Naive B cell (primary cell): ENCODE measurements at places on chromosomes 4 and X. TPM values are rescaled to one million over a fixed set of nuclear protein-coding genes. Genes with fewer than 3 reads are reported as not detected.
A peak's percentile ranks its signal among the peaks of the same experiment; 100 is the strongest.

DNA sequence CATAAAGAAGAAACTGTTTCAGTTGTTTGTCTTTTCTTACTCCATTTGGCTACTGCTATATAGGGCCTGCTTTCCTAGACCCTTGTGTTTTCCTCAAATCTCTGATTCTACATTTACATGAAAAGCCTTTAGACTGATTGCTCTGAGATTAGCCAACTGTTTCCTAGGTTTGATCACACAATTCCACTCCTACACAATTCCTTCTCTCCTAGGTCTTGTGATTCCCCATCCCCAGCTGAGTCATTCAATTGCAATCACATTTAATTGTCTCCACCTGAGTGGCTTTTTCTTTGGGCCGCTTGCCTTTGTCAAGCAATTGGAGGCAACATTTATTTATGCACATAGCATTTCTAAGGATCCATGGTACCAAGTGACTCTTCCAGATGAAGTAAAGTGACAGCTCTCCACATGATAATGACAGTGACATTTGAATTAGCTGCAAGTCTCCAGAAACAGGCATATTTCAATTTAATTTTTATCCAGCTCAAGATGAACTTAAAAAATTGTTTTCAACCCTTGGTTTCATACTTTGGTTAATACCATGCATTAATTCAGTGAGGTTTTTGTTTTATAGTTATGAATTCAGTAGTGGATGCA is 35.8 kb downstream of the ATXN3L start:
- H3K27ac ChIP-seq = peak overlapping the region; percentile 85
- no peaks in the 10 kb centered on the region for H3K36me3 ChIP-seq
- peaks cover 3% of the 10 kb centered on the region for H3K4me1 ChIP-seq
- H3K4me3 ChIP-seq = no peak overlapping the region
- no peaks in the 10 kb centered on the region for H3K27me3 ChIP-seq

DNA sequence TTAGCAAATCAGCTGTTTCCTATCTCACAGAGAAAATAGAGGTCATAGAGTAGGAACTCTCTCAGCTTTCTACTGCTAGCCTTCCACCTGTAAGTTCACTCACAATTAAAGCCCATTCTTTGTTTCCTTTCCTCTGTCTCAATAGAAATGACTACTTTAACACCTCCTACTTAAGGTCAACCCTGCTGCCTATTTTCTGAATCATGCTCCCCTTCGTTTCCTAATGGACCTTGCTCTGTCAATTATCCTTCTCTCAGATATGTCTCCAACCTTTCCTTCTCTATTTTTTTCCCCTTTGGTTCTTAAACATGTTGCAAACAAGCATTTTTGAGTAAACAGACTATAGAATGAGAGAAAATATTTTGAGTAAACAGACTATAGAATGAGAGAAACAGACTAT is 5.1 kb upstream of the PAQR3 start:
- peaks cover 17% of the 10 kb centered on the region for H3K27me3 ChIP-seq
- DNase-seq = no peak
- no peaks in the 10 kb centered on the region for H3K4me1 ChIP-seq
- no peaks in the 10 kb centered on the region for H3K36me3 ChIP-seq
- no peak overlapping the region for H3K27ac ChIP-seq

GRCh38 chr4:152585023-152585441 is 49.1 kb upstream of the FBXW7 start:
- no peaks in the 10 kb centered on the region for H3K4me1 ChIP-seq
- H3K27me3 ChIP-seq = peaks cover 13% of the 10 kb centered on the region
- H3K36me3 ChIP-seq = peaks cover 16% of the 10 kb centered on the region
- DNase-seq = no peak
- H3K27ac ChIP-seq = no peak overlapping the region

Gene ATP1B4
- not detected for polyA plus RNA-seq

Gene CCSER1
- 4.4 TPM for polyA plus RNA-seq
